Hair follicular keratinocyte (primary cell): ENCODE measurements at places on chromosomes 6 and 20. TPM values are rescaled to one million over a fixed set of nuclear protein-coding genes. Genes with fewer than 3 reads are reported as not detected.

Gene MTHFD1L
- total RNA-seq, result 54.3 and 57.9 TPM in 2 replicates

Gene FERMT1
- 98.4 and 202 TPM in 2 replicates for total RNA-seq

Gene GSTA3
- total RNA-seq, result not detected in 2 replicates

Gene EYA2
- total RNA-seq, result 0.08 TPM in 1 of 2 replicates, not detected in the other

Gene RCAN2
- total RNA-seq, result 0.23 TPM in 1 of 2 replicates, not detected in the other
